Endodermal cell (in vitro differentiated cells): ENCODE measurements at places on chromosomes 7 and 10. TPM values are rescaled to one million over a fixed set of nuclear protein-coding genes. Genes with fewer than 3 reads are reported as not detected.

ITGA8 gene
- total RNA-seq, result 0.17 to 0.66 TPM (median 0.24 TPM) in 3 replicates

DNA sequence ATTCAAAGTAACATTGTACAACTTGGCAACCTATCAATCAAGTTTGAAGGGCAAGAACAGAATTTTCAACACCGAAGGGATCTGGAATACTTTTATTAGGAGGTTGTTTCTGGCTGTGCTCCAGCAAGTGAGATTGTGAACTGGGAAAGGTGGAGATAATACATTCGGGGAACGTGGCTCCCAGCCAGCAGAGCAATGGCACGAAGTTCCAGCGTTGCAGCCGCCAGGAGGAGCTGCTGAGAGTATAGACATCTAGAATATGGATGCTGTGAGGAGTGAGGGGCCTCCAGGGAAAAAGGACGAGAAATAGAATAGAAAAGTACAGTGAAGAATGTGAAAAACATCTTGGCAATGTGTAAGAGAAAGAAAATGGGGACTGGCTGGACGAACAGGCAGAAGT, 69.5 kb downstream of the TCERG1L start:
- no peaks in the 10 kb centered on the region for H3K36me3 ChIP-seq
- H3K4me1 ChIP-seq, result no peaks in the 10 kb centered on the region
- peak; percentile 89 for DNase-seq
- no peak overlapping the region for H3K27ac ChIP-seq
- no peaks in the 10 kb centered on the region for H3K27me3 ChIP-seq

- no peak overlapping the region for H3K4me3 ChIP-seq
- no peaks in the 10 kb centered on the region for H3K36me3 ChIP-seq
- no peaks in the 10 kb centered on the region for H3K4me1 ChIP-seq
- H3K27me3 ChIP-seq, result no peaks in the 10 kb centered on the region
- H3K27ac ChIP-seq, result no peak overlapping the region
Measured at GRCh38 chr7:157657741-157658740, 321.2 kb downstream of the DNAJB6 start.

DNA sequence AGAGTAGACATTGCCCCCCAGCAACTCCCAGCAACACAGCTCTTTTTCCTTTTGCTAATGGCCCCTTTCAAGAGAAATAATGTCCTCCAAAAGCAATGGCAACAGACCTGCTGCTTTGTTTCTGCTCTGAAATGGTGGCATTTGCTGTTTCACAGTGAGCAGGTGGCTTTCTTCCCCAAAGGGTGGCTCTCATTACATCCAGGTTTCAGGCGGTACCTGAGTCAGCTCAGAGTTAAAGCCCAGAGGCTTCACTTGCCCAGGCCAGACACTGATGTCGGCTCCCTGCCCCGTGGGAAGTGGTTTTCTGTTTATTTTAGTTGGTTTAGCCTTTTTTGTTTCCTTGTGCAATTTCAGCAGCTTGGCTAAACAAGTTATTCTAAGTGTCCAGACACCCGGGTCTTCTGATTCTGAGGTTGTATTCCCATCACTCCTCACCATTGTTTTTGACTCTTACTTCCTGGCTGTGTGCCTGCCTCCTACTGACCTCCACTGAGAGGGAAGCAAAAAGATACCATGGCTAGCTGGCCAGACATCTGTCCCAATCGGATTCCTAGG, 7.8 kb upstream of the ATOH7 start:
- no peak overlapping the region for H3K27ac ChIP-seq
- DNase-seq, result peak; percentile 33
- H3K36me3 ChIP-seq, result no peaks in the 10 kb centered on the region
- H3K4me3 ChIP-seq, result no peak overlapping the region
- no peaks in the 10 kb centered on the region for H3K4me1 ChIP-seq

OGDHL gene
- 10.4 to 13.0 TPM (median 10.6 TPM) in 3 replicates for total RNA-seq

DNA sequence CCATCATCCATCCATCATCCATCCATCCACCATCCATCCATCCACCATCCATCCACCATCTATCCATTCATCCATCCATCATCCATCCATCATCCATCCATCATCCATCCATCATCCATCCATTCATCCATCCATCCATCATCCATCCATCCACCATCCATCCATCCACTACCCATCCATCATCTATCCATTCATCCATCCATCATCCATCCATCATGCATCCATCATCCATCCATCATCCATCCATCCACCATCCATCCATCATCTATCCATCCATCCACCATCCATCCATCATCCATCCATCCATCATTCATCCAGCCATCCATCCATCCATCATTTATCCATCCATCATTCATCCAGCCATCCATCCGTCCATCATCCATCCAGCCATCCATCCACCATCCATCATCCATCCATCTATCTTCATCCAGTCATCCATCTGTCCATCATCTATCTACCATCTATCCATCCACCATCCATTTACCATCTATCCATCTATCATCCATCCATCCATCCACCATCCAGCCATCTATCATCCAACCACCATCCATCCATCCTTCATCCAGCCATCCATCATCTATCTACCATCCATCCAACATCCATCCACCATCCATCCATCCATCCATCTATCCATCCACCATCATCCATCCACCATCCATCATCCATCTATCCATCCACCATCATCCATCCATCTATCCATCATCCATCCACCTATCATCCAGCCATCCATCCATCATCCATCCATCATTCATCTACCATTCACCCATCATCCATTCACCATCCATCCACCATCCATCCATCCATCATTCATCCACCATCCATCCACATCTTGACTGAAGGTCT, 153.8 kb downstream of the SH3PXD2A start:
- H3K4me1 ChIP-seq, result no peaks in the 10 kb centered on the region
- no peaks in the 10 kb centered on the region for H3K36me3 ChIP-seq
- no peak overlapping the region for H3K27ac ChIP-seq
- H3K27me3 ChIP-seq, result no peaks in the 10 kb centered on the region
- no peak for DNase-seq
- no peak overlapping the region for H3K4me3 ChIP-seq

DNA sequence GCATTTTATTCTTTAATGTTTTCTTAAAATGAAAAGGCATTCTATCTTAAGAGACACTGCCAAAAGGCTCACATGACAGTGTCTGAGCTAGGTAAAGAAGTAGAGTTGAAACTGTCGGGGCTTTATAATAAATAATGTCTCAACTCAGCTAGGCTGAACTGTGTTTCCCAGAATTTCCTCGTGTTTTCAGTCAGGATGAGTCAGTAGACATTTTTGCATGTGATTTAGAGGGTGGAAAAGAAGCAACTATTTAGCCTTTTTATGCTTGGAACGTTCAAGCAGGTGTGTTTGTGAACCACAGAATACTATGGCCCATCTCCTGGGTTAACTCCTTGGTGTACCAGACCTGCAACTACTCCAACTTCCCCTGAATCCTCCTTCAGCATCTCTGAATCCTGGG, 23.4 kb upstream of the LIPA start:
- DNase-seq, result no peak
- H3K4me3 ChIP-seq, result no peak overlapping the region
- peaks cover 14% of the 10 kb centered on the region for H3K4me1 ChIP-seq
- H3K27ac ChIP-seq, result no peak overlapping the region

SPDYE8 gene
- not detected in 3 replicates for total RNA-seq

DNA sequence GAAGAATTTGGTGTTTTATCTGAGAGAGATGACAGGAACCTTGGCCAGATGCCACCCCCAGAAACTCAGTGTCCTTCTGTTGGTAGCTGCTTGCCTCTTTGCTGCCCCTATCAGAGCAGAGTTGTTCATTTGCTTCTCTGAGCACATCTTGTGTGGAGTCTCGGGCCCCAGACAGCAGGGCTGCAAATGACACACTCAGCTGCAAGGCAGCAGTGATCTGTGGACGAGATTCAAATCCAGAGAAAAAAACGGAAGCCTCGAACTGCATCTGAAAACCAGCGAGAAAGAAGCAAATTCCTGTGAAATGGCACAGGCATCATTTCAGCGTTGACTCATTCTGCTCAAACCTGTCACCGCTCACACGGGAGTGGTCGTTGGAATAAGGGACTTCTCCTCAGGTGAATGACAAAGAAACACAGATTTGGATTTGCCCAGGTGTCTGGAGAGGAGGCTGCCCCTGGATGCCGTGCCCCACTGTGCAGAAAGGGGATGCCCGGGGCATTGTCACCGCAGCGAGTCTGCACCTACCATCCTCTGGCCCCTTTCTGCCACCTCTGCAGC, 144.7 kb downstream of the PFKFB3 start:
- no peaks in the 10 kb centered on the region for H3K27me3 ChIP-seq
- H3K27ac ChIP-seq, result no peak overlapping the region
- peak; percentile 58 for DNase-seq
- no peaks in the 10 kb centered on the region for H3K36me3 ChIP-seq
- no peak overlapping the region for H3K4me3 ChIP-seq

DNA sequence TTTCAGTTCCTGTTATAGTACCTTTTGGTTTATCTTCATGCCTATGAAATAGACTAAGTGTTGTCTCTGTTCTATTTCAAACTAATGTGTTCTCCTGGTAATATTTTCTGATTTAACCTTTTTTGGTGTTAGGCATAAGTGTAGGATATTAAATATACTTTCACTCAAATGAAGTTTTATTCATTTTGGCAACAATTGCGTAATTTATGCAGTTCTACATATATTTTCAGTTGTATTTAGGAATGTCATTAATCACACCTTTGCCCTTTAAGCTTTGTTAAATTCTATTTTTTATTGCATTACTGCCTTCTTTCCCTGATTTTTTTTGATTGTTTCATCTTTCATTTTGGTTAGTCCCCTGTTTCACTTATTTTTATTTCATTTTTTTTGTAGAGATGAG, 47.3 kb downstream of the RSBN1L start:
- DNase-seq, result no peak
- H3K4me1 ChIP-seq, result no peaks in the 10 kb centered on the region
- no peak overlapping the region for H3K27ac ChIP-seq
- H3K36me3 ChIP-seq, result peaks cover 16% of the 10 kb centered on the region

GRCh38 chr10:32417911-32418547, 27.9 kb upstream of the CCDC7 start:
- H3K4me3 ChIP-seq, result no peak overlapping the region
- no peaks in the 10 kb centered on the region for H3K36me3 ChIP-seq
- no peaks in the 10 kb centered on the region for H3K27me3 ChIP-seq

- no peaks in the 10 kb centered on the region for H3K27me3 ChIP-seq
- no peak overlapping the region for H3K27ac ChIP-seq
- H3K4me3 ChIP-seq, result no peak overlapping the region
- H3K4me1 ChIP-seq, result peaks cover 5% of the 10 kb centered on the region
Measured at GRCh38 chr10:98269435-98269912, 1.5 kb upstream of the LOXL4 start.

- H3K36me3 ChIP-seq, result no peaks in the 10 kb centered on the region
- no peak overlapping the region for H3K4me3 ChIP-seq
- H3K27me3 ChIP-seq, result no peaks in the 10 kb centered on the region
- H3K27ac ChIP-seq, result no peak overlapping the region
- H3K4me1 ChIP-seq, result peaks cover 8% of the 10 kb centered on the region
Measured at GRCh38 chr10:32350811-32351350, 3.9 kb upstream of the EPC1 start.

AGAP9 gene
- total RNA-seq, result 12.1 to 17.7 TPM (median 17.0 TPM) in 3 replicates

GRCh38 chr7:65983965-65984658, 2.1 kb upstream of the GUSB start:
- no peaks in the 10 kb centered on the region for H3K4me1 ChIP-seq
- no peaks in the 10 kb centered on the region for H3K27me3 ChIP-seq
- H3K4me3 ChIP-seq, result no peak overlapping the region
- peaks cover 6% of the 10 kb centered on the region for H3K36me3 ChIP-seq

MMRN2 gene
- 0.40 to 1.00 TPM (median 0.80 TPM) in 3 replicates for total RNA-seq

OR6B1 gene
- not detected in 3 replicates for total RNA-seq

DNA sequence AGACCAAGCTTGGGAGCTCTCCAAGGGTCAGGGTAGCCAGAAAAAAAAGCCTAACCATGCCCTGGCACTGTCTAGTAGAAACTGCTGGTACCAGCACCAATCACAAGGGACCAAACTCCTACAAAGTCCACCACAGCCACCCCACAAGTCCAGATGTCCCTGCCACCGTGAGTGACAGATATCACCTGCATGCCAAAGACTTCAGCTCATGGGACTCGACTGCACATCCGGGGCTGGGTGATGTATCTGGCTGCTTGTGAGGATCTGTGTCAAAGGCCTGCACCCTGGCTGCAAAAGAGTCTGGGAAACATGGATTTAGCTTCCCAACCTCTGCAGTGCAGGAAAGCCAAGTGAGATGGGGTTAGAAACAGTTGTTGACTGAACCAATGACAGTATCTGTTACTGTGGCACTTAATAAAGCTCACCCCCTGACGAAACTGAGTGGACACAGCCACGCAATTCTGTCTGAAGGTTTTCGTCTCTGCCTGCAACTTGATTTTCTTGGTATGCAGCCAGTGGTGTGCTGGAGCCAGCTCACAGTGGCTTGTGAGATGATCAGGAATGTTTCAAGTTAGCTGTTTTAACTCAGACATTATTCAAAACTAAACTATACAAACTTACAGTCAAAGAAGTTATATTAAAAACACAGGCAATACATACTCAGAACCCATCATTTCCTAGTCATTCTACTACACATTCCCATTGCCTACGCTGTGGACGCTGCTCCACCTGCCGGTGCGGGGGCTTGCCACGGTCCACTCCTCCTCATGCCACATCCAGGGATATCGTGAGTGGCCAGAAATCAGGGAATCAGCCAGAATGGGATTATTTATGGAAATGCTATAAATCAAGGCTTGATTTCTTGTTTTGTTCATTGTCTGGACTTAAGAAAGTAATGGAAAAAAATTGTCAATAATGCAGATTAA, 9.2 kb downstream of the ZNF488 start:
- peak; percentile 21 for DNase-seq
- peaks cover 8% of the 10 kb centered on the region for H3K27me3 ChIP-seq
- no peaks in the 10 kb centered on the region for H3K36me3 ChIP-seq
- no peak overlapping the region for H3K27ac ChIP-seq

DNA sequence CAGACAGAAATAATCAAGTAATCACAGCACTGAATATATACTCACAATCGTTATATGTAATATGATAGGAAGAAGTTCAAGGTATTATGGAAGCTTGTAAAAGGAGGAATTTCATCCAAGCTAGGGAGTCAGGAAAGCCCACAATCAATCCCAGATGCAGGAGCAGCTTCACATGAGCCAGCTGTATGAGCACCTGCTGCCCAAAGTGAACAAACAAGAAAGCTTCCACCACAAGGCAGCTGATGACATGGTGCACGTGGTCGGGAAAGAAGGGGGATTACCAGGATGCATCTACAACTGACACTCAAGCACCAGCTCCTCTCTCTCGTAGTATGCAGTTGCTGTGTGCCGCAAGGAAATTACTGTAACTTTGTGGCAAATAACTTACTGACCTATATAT, 225.2 kb downstream of the XPNPEP1 start:
- H3K27ac ChIP-seq, result no peak overlapping the region
- H3K36me3 ChIP-seq, result no peaks in the 10 kb centered on the region
- H3K4me1 ChIP-seq, result no peaks in the 10 kb centered on the region
- H3K27me3 ChIP-seq, result no peaks in the 10 kb centered on the region
- DNase-seq, result no peak
